ENCODE measurements at places on chromosomes 16 and 17.

DNA sequence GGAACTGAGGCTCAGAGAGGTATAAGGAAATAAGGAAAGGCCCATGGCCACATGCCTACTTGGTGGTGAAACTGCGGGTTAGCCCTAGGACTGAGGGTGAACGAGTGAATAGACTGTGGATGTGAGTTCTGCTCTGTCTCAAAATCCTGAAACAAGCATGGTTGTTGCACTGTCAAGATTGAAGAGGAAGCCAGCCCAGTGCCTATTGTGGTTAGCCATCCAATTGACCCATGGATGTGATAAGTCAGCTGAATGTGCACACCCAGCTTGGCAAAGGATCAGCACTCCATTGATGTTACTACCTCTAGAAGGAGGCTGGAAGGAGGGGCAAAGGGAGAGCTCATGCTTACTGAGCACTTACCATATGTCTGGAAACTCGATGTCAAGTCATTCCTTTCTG is 4.5 kb downstream of the TMEM114 start:
- no peak for DNase-seq

GRCh38 chr16:82643936-82644630 is 17.3 kb downstream of the CDH13 start:
- no peak for DNase-seq

DNA sequence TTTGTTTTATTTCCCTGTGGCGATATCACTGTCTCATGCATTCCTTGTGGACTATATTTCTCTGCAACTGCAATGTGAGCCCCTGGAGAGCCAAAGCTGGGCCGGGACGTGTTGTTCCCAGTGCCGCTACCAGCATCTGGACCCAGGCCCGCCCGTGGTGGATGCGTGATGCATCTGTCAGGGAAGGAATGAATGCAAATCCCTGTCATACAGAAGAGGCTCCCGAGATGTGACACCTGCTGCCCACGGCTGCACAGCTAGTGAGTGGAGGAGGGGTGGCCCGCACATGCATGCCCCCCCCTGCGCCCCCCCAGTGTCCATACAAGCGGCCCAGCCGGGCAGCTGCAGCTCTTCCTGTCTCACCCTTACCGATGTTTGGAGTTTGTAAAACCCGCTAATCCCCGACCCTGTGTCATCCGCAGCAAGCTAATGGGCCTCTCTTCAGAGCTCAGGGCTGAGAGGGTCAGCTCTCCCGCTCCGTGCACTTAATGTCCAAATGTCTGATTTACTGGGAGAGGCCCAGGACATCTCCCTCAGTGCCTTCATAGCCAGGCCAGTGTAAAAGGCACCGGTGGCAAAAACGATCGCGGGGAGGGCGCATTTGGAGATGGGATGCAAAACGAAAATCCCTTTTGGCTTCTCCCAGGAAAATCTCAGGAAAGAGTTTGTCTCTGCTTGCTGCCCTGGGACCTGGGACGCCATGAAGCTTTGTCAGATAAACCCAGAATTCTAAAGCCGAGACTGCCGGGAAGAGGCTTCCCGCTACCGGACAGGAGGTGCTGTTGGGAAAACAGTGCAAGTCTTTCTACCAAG is 91.8 kb downstream of the FOXL1 start:
- peak; percentile 56 for DNase-seq

DNA sequence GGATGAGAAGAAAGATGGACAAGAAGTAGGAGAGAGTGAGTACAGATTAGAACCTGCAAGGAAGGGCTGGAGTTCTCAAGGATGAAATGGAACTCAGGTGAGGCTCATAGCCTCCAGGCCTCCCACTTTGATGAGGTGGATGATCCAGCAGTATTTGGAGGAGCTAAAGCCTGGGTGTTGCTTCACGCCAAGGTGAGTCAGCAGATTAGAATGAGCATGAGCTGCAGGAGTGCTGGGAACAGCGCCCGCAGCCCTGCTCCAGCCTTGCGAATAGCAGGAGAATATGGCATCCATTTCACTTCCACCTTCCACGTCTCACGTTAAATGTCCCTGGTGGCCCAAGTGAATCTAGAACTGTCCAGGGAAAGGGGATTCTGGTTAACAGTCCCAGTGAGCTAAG is 94.4 kb upstream of the CPHXL start:
- no peak for DNase-seq

- no peak for DNase-seq
Measured at GRCh38 chr16:69889295-69889964, 61.7 kb upstream of the CLEC18A start.

GRCh38 chr17:72529386-72529785 is 408.6 kb downstream of the SOX9 start:
- DNase-seq, result no peak

DNA sequence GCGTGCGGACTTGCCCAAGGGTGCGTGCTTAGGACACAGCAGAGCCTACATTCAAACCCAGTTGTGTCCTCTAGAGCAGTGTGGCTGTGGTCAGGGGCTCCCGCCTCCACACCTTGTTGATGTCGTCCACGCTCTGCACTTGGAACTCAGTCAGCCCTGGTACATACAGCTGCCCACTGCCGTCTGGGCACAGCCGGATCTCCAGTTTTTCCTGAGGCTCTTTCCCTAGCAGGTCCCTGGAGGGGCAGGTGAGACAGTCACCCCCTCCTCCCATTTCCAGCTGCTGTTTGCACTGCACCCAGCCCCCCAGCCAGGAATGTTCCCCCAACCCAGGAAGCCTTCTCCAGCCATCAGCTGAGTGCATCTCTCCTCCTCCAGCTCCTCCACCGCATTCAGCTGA is 25.7 kb downstream of the KATNB1 start:
- DNase-seq, result no peak

DNA sequence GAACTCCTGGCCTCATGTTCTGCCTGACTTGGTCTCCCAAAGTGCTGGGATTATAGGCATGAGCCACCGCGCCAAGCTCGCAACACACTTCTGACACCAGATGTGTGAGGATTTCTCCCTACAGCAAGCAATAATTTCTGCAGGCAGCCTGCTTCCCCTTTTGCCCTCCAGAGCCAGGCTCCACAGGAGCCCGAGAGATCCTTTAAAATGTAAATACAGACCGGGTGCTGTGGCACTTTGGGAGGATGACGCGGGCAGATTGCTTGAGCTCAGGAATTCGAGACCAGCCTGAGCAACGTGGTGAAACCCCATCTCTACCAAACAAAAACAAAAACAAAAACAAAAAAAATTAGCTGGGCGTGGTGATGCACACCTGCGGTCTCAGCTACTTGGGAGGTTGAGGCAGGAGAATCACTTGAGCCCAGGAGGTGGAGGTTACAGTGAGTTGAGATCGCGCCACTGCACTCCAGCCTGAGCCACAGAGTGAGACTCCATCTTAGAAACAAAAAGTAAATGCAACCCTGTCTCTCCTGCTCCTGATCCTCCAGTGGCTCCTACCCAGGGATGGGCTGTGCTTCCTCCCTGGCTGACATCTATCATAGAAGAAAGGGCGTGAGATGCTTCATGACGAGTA is 14.7 kb downstream of the C16orf96 start:
- no peak for DNase-seq

GRCh38 chr17:81433656-81434055 is 38.4 kb downstream of the BAHCC1 start:
- no peak for DNase-seq

DNA sequence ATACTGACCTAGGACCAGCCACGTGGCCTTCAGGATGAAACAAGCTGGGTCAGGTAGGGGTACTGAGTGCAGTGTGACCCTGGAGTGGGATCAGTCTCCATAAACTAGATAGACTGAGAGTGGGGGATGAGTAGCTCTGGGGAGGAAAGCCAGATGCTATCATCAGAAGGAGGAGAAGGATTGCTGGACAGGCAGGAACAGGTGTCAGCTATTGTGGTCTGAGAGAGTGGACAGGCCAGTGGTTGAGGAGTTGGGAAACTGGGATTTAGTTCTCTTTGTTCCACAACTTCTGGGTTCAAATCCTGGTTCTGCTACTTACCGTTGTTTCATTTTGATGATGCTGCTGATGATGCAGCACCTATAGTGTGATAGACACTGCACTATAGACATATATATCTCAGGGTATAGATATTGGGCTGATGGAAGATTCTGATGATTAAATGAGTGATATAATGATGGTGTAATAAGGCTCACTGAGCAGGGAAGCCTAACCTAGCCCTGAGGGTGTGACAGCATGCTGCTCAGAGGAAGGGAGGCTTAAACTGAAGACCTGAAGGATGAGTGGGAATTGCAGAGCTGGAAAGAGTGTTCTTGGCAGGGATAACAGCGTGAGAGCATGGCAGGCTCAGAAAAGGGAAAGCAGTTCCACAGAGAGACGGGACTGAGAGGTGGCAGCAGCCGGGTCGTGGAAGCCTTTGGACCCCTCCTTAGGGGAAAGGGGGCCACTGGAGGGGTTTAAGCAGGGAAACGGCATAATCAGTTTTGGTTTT is 66.0 kb downstream of the SNX20 start:
- DNase-seq, result no peak

- DNase-seq, result peak; percentile 56
Measured at GRCh38 chr17:59311051-59311468, 20.4 kb upstream of the YPEL2 start.

- peak; percentile 67 for DNase-seq
Measured at GRCh38 chr16:1494129-1494640, 1.0 kb downstream of the TELO2 start.

All from HCEC 1CT (cell line).